ENCODE measurements at places on chromosomes 1 and 21.

DNA sequence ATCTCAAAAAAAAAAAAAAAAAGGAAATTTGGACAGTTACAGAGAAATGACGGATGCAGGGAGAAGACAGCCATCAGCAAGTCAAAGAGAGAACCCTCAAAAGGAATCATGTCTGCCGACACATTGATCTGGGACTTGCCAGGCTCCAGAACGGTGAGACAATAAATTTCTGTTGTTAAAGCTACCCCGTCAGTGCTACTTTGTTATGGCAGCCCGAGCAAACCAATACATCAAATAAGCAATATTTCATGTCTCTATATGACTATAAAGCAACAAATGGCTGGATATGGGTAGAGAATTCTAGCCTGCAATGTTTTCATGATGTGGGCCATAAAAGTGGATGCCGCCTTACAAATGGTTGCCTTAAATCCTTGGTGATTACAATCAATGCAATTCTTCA, 23.3 kb upstream of the FAM89A start:
- DNase-seq = no peak

- no peak for DNase-seq
Measured at GRCh38 chr1:37954316-37954971, 7.6 kb upstream of the INPP5B start.

GRCh38 chr1:48051466-48052126, 54.4 kb upstream of the TRABD2B start:
- no peak for DNase-seq

- no peak for DNase-seq
Measured at GRCh38 chr1:168634951-168635532, 58.6 kb downstream of the XCL1 start.

- DNase-seq = no peak
Measured at GRCh38 chr1:15852036-15852827, 4.7 kb downstream of the SPEN start.
